ENCODE measurements at places on chromosomes 4 and X.
A peak's percentile ranks its signal among the peaks of the same experiment; 100 is the strongest.

DNA sequence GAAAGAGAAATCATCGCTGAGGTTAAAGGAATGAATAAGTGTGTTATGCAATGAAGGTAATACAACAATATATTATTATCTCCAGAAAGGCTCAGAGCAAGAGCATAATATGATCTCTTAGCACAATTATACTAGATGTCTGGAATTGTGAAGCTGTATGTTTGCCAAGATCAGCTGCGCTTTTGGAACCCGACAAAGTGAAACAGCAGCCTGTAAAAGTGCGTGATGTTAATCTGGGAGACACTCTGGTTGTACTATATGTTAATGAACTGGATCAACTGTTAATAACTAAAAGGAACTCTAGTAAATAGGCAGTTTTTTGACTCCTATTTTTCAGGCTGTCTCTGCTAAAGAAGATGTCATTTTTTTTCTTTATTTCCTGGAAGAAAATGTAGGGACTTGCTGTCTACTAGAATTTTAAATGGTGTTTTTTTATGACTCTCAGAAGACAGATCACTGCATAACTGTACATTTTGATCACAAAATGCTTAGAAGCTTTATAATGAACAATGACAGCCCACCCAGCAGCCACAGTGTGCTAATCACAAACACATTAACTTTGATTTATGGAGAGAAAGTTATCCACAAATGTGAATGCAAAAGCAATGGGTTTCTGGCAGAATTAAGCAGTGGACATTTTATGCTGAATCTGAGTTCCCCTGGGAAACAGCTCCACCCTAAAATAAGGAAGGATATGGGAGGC lies 50.2 kb downstream of the UGT2B28 start:
- no peak for DNase-seq

DNA sequence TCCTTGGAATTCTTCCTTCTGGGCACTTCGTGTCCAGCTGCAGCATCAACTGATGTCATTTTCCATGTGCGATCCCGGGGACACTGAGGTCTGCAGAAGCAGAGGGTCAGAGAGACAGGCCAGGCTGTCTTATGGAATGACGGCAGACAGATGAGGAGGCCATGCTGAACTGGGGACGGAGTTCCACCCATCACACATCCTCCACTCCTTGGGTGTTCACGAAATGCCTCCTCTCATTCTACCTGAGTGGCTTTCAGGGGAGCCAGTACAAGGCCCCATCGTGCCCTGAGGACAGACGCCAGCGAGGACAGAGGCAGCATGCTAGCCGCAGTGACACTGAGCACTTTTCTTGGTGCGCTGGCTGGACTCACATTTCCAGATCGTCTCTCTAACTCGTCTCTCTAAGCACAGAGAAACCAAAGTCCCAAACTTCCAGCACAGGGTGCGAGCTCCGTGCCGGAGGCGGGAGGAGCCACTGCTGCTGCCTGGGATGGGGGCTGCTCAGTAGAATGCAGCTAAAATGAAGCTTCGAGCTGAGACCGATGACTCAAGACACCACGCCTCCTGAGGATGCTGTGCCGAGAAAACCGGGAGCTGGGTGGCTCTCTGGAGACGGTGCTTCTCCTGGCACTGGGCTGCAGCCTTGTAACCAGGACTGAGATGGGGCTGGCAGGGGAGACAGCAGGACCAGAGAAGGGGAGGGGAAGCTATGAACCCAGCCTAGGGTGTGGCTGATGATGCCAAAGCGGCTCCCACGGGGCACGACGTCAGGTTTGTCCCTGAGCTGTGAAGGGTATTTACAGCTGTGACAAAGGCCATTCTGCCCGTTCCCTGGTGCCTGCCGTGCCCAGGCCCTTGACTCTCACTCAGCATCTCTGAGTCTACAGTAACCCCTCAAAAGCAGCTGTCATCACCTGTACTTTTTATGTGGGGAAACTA lies 8.2 kb downstream of the ABLIM2 start:
- DNase-seq: no peak

GRCh38 chr4:120070196-120070595 lies 3.5 kb upstream of the MAD2L1 start:
- DNase-seq: no peak

DNA sequence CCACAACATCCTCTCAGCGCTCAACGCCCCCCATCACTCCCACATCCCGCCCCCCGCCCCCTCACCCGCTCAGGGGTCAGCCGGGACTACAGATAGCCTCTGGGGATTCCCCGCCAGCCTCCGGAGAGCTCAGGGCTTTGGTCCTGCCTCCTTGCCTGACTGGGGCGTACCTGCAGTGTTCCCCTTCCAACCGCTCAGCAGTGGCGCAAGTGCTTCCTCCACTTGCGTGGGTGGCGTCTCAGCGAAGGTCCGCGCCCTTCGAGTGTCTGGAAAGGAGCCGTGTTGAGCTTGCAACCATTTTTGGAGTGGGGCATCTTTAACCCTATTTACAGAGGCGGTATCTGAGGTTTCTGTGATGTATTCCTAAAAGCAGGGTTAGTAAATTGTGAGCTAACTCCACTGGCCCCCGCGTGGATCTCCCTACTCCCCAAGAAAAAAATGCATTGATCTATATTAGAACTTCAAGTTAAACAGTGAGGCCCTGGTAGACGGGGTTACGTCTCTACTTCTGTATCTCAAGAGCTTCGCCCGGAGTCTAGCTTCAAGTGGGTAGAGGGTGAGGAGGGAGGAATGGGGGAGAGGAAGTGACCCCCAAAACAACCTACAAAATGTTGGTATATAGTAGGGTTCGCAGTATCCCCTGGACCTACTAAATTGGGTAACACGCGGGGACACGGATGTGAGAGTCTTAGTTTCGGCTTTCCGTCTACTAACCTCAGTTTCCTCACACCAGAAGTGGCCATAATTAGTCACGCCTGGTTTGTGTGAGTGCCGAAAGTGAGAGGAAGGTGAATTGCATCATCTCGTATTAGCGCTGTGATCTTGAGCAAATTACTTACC lies 16.1 kb downstream of the NKX3-2 start:
- no peak for DNase-seq

- DNase-seq: no peak
Measured at GRCh38 chr4:42080306-42080705, 72.1 kb downstream of the BEND4 start.

- no peak for DNase-seq
Measured at GRCh38 chr4:167383291-167383690, 149.0 kb upstream of the SPOCK3 start.

GRCh38 chr4:13601848-13602247 lies 25.7 kb downstream of the BOD1L1 start:
- DNase-seq: no peak

DNA sequence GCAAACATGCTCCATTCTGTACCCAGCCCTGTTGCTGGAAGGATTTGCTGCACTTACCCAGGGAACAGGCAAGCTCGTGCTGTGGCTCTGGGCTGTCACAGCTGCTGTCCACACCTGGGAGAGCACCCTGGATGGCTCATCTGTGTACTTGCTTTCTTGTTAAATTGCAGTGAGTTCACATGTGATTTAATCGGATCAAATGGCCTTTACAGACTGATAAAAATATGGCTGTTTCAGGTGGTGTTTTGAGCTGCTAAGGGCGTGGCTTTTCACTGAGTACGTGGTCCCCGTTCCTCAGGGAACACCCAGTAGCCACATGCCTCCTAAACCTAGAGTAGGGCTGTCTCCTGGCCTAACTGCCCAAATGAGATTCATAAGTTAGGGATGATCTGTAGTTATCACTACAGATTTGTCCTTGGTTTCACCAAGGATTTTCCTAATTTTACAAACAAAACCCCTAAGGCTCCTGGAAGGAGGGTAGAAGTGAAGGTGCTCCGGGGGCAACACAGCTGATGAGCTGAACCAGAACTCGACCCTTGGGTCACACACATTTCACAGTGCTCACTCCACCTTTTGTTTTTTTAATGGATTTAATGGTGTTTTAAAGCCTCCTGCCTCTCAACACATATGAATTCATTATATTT lies 13.7 kb downstream of the KLKB1 start:
- DNase-seq: no peak

DNA sequence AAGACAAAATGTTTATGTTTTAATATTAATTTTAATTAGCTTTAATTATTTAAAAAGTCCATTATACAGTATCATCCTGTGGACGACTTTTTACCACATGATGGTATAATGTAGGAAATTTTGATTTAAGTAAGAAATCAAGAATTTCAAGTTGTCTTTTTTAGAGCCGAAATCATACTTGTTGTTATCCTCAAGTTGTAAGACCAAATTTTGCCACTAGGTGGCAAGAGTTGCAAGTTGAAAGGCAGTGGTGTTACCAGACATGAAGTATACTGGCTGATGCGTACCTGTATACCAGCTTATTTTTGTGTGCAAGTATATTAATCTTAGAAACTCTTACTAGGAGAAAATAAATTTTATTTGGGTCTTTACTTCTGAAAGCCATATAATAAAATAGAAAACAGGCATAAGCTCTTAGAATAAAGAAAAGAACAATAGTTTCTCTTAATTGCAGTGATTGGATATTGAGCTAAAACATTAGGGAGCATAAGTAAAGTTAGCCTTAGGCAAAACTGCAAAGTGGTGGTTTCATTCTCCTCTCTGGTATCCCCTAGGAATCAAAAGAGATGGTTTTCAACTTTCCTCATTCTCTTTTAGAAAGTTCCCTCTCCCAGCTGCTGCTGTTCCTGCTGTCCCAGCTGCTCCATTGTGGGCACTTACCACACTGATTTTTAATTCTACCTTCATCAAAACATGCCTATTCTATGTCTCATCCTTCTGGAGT lies 118.0 kb upstream of the WDFY3 start:
- DNase-seq: no peak

- peak; percentile 12 for DNase-seq
Measured at GRCh38 chr4:103091601-103092223, 7.9 kb downstream of the BDH2 start.

DNA sequence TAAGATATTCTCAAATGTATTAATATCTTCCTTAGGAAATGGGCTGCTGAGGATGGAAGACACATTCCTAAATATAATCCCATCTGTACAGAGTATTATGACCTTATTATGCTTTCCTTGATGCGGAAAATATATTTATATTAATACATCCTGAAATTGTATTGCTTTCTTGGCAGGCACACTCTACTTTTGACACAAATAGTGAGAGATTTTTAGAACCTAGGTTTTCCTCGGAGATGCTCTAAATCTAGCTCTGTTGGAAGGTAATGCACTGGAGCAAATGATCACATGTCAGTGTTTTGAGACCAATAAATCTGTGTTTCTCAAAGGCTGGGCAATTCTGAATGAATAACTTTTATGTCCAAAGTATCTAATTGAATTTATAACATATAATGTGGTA lies 94.3 kb upstream of the MAGEC2 start:
- no peak for DNase-seq

GRCh38 chr4:79863333-79863732 lies 209.7 kb downstream of the ANTXR2 start:
- no peak for DNase-seq

DNA sequence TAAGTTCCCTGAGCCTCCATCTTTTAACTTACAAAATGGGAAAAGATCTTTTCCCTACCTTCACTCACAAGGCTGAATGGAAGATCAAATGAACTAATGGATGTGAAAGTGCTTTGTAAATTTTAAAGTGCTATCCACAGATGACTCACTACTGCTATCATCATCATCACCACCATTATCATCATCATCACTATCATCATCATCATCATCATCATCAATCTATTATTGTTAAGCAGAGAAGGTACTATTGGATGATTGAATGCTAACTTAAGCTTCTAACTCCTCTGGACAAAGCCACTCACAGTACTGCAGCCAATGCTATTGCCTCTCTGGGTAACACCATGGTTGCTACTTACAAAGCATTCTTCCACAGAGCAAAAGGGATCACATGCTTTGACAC lies 1.9 kb downstream of the FRMD7 start:
- no peak for DNase-seq

- DNase-seq: no peak
Measured at GRCh38 chr4:98290511-98290910, 29.3 kb downstream of the RAP1GDS1 start.

- DNase-seq: no peak
Measured at GRCh38 chr4:107890779-107891178, 40.6 kb upstream of the CYP2U1 start.

GRCh38 chr4:104330125-104330905 lies 164.4 kb downstream of the CXXC4 start:
- no peak for DNase-seq

GRCh38 chrX:84715315-84715714 lies 213.1 kb upstream of the HDX start:
- no peak for DNase-seq

GRCh38 chr4:123956204-123956603 lies 559.6 kb downstream of the SPRY1 start:
- no peak for DNase-seq

DNA sequence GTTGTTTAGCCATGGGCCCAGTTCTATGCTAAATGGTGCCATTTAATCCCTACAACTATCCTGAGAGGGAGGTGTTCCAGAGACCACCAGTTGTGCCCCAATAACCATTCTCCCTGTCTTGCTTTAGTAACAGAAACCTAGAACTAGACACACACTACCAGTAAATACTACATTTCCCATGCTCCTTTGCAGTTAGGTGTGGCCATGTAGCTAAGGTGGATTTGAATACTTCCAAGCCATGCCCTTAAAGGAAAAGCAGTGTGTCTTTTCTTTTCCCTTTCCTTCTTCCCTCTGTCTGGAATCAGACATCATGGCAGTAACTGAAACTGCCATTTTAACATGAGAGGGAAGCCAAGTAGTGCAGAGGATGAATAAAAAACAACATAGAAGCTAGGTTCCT lies 90.9 kb upstream of the TMEM33 start:
- no peak for DNase-seq

DNA sequence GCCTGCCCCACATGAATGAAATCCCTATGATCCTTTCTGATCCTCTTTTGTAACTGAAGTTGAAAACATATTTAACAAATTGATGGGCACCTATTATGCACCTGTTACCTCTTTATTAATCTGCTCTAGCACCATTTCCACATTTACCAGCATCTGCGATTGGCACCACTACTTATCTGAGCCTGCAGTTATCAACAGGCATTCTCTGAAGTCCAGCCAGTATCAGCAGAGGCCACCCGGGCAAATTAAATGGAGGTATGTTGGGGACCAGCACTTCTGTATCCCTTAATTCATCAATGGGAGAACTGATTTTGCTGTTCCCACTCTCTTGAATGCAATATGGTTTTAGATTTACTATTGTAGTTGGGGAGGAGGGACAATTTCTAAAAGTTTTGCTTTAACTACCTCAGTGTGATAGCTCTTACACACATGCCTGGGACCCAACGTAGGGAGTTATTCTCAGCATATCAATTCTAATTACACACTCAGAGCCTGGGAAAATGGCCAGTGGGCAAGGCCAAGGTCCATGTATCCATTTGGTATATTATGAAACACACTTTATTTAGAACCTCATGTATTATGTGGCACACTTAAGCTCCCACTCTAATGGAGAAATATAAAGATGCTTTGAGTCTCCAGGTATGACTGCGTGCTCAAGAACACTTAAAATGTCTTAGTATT lies 1927.1 kb upstream of the PCDH7 start:
- no peak for DNase-seq

Data from T-helper 22 cell (primary cell).